Trophoblast cell (in vitro differentiated cells and primary cell): ENCODE measurements at places on chromosomes 16 and 17.

DNA sequence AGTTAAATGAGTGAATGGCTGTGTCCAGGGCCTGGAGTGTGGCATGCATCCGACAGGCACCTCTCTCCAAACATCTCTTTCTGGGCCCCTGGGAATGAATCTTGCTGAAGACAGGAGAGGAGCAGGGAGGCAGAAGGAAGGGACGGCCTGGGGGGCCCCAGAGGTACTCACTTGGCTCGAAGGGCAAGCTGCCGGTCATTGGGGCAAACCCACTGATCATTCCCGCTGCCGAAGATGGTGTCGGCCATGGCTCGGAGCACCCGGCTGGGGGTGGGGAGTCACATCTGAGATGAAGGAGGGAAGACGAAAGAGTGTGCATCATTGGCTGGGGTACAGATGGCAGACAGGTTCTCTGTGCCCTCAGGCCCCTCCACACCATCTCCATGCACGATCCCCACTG lies 25.3 kb downstream of the RPH3AL start:
- no peak for DNase-seq

DNA sequence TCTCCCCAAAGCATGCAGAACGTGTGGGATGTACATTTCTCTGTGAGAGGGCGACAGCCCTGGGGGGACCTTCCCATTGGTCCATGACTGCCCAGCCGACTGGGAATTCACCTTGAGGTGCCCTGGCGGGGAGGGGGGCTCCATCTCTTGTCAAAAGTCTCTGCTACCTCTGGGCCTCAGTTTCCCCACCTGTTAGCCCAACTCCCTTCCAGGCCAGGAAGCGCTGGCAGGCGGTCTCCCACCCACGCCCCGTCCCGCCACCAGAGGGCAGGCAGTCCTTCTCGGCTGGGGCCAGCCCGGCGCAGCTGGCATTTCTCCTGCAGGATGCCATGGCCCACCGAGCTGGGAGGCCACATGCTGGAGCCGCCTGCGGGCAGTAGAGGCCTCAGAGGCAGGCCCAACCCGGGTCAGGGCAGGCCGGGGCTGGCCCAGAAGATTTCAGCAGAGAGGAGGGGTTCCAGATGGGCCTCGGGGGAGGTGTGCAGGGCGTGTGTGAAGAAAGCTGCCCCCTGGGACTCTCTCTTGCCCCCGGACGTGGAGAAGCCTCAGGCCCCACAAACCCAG lies 16.6 kb downstream of the CD7 start:
- DNase-seq: peak; percentile 30

DNA sequence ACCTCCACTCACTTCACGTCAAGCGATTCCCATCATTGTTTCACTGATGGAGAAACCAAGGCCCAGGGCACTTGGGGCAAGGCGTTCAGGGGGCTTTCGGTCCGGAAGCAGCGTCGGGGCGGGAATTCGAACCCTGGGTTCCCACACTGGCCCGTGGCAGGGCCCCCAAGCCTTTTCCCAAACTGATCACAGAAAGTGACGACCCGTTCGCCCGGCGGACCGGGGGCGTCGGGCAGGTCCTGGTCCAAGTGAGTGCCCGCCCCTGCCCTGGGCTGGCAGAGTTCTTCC lies 856 bp upstream of the MON1B start:
- no peak for DNase-seq

GRCh38 chr16:20760346-20760745 lies 3.5 kb upstream of the ACSM3 start:
- no peak for DNase-seq

DNA sequence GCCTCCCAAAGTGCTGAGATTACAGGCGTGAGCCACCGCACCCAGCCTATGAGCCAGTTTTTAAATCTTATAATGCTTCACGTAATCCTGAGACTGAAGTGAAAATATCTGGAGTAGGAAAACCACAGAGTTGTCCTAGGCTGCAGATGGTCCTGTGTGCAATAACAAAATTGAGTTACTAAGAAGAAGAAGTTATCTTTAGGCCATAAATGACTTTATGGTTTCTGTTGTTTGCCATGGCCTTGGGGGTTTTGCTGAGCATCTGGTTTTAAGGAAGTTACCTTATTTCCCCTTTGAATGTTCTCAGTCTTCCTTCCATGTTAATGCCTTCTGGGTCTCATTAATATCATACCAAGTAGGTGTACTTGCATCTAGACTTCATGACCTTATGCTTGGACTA lies 16.5 kb downstream of the NMT1 start:
- no peak for DNase-seq

GRCh38 chr16:2663553-2664546 lies 18.5 kb upstream of the KCTD5 start:
- no peak for DNase-seq

- DNase-seq: no peak
Measured at GRCh38 chr16:19672378-19672777, 45.6 kb downstream of the KNOP1 start.

DNA sequence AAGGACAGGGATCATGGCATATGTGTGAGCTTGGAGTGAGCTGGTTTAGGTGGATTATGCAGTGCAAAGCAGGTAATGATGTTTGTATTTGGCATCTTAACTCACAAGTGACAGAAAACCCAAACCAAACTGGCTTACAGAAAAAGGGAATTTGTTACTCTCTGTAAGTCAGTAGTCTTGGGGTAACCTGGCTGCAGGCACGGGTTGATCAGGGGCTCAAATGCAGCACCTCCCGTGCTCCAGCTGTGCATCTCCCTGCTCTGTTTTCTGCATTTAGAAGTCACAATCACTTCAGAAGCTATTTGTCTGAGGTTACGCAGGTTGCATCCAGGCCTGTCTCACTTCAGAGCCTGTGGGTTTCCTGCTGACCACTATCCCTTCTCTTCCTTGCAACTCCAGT lies 354.3 kb downstream of the CPPED1 start:
- no peak for DNase-seq

GRCh38 chr17:40075201-40075941 lies 12.6 kb downstream of the THRA start:
- DNase-seq: peak; percentile 78

DNA sequence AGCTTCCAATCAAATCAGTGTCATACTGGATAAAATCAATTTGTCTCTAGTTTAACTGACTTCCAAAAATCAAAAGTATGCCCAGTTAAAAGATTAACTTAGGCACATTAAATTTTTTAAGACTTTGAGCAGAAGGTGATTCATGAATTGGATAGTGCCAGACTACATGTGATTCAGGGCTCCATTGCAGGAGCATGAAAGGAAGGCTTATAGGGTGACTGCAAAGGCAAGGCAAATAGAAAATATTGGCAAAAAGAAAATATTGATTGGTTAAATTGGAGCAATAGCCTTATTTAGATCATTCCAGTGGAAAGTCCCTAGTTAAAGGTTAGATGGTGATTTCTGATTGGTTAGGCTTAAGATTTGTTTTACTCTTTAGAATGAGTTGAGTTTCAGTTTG lies 223.9 kb upstream of the ERCC4 start:
- DNase-seq: no peak

GRCh38 chr17:49180303-49180702 lies 30.1 kb downstream of the GNGT2 start:
- DNase-seq: peak; percentile 74

- no peak for DNase-seq
Measured at GRCh38 chr16:2856686-2857450, 1.1 kb downstream of the PRSS22 start.

DNA sequence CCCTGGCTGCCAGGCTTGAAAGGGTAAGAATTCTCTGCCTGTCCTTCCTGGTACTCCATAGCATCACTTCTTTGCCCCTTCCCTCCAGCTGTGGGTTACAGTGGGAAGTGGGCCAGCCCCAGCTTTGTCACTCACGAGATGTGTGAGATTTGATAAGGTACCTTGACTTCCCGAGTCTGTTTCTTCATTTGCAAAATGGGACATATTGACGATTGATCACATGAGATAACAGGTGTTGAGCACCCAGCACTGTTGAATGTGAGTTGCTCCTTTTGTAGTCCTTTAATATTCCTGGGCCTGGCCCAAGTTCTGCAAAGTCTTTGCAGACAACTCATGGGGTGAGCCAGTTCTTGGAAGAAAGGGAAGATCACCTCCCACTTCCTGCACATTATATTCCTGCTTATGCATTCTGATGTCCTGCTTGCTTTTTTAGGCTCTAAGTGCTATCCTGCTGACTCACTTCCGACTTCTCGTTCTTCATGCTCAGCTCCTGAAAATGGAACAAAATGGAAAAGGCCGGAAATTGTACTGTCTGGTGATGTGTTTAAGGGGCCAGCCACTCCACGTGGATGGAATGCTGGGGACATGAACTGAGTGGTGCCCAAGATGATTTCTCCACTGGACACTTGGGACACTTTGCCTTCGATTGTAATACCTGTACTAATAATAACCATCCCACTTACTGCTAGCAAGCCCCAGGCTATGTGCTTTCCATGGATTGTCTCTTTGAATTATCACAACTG lies 8.3 kb upstream of the NLK start:
- DNase-seq: no peak

GRCh38 chr17:14276535-14277250 lies 24.2 kb upstream of the HS3ST3B1 start:
- no peak for DNase-seq

DNA sequence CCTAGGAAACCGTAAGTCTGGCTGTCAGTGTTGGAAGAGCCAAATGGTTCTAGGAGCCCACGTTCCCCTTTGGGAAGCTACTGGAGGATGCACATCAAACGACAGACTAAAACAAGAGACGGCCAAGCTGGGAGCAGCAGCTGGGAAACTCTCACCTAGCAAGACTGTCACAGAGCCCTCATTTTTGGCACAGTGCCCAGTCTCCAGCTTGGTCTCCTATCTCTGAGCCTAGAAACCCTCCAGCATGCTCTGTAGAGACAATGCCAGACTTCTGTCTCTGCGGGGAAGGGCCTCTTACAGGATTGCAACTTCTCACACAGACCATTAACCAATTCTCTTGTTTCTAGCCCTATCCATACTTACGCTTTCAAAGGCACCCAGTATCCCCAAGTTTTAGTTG lies 23.5 kb downstream of the GTF3C1 start:
- DNase-seq: no peak

DNA sequence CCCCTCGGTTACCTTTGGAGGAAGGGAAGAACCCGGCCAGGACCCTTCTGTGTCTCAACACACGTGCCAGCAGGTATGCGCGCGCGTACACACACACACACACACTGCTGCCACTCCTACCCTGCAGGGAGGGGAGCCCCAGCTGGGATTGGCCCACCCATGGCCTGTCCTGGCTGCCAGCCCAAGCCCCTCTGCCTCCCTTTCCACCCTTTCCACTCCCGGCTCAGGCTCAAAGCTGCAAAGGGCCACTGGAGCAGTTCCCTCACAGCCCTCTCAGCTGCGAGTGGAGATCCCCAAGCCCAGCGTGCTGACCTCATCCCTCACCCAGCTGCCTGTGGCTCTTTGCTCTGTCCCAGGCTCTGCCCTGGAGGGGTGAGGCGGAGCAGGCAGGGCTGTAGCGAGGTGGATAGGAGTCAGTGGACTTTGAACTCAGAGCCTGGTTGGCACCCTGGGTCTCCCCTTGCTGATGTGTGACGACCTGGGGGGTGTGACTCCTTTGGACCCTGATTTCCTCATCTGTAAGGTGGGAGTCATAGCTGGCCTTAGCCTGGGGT lies 14.5 kb downstream of the KIF19 start:
- no peak for DNase-seq

- no peak for DNase-seq
Measured at GRCh38 chr17:75914643-75915267, 10.1 kb upstream of the MRPL38 start.

DNA sequence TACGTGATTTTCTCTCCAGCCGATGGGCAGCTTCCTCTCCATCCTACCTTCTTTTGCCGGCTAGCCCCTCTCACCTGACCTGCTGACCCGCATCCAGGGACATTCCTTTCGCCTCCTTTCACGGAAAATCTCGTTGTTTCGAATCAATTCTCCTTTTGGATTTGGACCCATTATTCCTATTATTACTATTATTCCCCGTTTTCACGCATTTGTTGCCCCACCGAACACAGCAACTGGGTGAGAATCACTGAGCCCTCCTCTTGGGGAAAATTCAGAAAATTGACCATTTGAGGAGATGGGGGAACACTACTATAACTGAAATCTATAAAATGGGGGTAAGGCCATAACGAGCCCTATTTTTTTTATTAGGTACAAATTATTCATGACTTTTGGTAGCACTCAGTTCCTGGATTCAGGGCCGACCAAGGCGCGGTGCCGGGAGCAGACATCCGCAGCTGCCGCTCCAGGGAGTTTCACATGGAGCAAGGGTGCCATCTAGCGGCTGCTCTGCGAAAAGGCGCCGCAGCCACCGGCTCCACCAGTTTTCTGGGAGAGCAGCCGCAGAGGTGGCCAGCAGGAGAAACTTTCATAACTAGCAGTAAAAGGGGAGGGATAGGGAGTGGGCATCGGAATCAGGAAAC lies 3.3 kb upstream of the HOXB8 start:
- peak; percentile 95 for DNase-seq

DNA sequence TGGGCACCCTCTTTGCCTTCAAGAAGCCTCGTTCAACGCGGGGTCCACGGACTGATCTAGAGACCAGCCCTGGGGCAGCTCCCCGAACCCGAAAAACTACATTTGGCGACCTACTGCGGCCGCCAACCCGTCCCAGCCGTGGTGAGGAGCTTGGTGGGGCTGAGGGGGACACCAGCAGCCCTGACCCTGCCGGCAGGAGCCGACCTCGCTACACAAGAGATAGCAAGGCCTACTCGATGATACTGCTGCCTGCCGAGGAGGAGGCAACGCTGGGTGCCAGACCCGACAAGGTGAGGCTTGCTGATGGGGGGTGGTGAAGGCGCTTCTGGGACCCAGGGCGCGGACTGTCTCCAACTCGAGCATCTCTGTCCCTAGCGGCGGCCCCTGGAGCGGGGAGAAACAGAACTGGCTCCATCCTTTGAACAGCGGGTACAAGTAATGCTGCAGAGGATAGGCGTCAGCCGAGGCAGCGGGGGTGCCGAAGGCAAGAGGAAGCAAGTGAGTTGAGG lies 5.6 kb downstream of the ACD start:
- DNase-seq: no peak

GRCh38 chr16:1424028-1424427 lies 3.5 kb upstream of the UQCC4 start:
- DNase-seq: no peak

GRCh38 chr16:272633-273546 lies 2.9 kb downstream of the RGS11 start:
- peak; percentile 31 for DNase-seq

GRCh38 chr16:24996301-24996700 lies 18.9 kb downstream of the ARHGAP17 start:
- DNase-seq: peak; percentile 7
